ENCODE measurements at places on chromosomes 1 and 21.
A peak's percentile ranks its signal among the peaks of the same experiment; 100 is the strongest.

DNA sequence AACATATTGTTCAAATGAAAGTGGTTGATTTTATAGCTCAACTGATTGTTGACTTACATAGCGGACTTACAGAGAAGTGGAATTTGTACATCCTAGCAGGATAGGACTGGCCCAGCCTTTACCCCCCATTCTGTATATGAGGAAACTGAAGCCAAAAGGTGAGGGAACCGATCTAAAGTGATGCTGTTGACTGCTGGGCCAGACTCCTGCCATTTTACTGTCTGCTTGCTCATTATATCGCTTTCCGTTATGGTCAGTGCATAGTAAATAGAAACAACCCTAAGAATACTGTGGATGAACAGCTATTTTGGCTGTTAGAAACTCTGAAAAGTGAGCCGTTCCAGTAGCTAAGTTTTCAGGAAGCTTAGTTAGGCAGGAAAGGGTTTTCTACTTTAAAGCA lies 31.9 kb downstream of the PRDM2 start:
- no peak for DNase-seq

GRCh38 chr1:43957407-43958040 lies 10.8 kb downstream of the IPO13 start:
- DNase-seq: no peak

DNA sequence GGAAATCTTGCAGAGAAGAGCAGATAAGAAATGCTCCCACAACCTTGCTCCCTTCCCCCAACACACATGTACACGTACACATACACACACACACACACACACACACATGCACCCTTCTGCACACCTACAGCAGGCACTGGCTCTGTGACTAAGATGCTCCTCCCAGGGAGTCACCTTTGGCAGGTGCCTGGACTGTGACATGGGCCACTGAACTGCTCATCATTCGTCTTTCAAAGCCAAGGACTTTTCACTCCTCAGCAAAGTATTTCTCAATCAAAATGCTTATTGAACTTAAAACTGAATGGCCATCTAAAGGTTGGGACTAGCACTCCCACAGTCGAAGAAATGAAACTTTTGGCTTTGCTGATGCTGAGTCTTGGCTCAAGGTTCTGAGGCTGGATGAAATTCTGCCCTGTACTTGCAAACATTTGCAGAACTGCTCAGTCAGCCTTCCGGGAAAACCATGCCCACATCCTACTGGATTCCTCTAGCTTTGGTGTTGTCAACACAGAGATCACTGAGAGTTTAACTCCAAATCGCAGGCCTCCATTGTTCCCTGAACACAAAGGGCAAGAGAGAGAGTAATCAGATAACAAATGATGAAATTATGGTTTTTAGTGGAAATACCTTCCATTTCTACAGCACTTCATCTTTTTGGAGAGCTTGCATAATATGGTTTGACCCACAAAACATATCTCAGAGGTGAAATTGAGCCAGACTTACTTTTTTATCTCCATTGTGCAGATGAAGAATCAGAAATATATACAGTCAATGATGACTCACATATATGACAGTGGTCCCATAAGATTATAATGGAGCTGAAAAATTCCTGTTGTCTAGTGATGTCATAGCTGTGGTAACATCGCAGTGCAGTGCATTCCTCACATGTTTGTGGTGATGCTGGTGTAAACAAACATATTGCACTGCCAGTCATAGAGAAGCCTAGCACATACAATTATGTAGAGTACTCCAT lies 72.4 kb upstream of the BCAR3 start:
- no peak for DNase-seq

DNA sequence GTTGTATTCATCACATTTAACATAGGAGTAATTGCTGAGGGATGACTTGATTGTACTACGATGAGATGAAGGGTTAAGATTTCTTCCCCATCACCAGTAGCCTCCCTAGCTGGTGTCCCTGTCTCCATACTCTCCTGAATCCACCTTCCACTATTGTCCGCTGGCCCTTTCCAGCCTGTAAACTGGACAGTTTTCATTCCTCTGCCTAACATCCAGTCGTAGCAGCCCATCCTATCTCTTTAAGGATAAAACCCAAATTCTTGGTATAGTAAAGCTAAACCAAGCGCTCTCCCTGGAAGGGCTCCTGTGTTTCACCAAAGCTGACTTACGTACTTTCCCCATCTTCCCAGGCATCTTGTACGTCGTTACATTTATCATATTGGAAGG lies 670 bp downstream of the COX20 start:
- no peak for DNase-seq

- peak; percentile 17 for DNase-seq
These were observed 212.8 kb upstream of the RAB4A start for GRCh38 chr1:229058111-229058561.

DNA sequence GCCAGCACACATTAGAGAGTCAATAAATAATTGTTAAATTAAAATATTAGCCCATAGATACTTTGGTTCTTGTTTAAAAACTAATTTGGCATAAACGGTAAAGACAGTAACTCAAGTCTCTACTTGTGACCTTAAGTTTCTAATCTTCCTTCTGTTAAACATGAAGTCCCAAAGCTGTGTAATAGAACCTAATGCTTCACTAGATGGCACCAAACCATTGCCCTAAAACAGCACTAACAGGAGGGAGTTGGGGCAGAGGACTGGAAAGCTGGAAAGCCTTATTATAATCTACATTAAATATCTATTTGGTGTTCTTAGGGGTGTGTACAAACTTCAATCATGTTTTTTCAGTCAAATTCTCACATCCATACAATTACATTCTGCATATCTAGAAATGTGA lies 176.7 kb downstream of the OLFM3 start:
- no peak for DNase-seq

DNA sequence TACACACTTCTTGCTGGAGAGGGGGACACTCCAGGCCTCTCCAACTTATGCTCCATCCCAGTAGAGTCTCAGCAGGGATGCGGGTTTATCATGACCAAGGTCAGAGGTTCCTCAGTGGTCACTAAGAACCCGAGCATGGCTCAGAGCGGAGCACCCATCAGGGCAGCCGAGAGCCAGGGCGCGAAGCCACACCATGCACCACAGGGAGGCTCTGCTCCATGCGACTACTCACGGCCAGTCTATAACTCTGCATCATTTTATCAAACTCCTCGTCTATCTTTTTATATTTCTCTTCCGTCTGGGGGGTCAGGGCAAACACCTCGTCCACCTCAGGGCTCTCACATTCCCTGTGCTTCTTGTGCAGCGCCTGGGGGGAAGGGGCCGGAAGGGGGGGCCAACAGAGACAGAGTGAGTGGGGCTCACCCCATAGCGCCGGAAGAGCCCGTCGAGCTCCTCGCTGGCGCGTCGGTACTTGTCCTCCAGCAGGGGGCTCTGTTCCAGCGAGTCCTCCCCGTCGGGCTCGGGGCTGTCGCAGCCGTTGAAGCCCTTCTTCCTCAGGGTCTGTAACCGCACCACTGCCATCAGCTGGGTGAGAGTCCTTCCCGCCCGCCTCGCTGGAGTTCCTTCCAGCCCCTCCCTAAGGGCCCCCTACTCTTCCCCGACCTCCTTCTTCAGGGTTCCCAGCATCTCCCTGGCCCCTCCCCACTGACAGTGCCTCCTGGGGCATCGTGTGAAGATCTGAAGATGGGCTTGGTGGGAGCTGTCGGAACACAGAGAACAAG lies 20.0 kb downstream of the MEF2D start:
- DNase-seq: peak; percentile 70

DNA sequence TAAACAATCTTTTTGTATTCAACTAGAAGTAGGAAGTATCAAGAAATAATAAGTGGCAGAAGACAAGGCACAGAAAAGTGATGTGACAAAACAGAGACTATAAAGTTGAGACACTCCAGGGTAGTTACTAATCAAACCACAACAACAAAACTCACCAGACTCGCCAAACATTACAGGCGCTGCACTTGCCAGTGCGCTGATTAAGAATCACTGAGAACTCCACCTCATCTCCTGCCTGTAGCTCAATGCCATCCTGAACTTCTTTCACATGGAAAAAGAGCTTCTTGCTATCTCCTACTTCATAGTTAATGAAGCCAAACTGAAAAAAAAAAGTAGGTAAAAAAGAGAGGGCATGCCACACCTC lies 2.8 kb upstream of the NRAS start:
- DNase-seq: no peak

DNA sequence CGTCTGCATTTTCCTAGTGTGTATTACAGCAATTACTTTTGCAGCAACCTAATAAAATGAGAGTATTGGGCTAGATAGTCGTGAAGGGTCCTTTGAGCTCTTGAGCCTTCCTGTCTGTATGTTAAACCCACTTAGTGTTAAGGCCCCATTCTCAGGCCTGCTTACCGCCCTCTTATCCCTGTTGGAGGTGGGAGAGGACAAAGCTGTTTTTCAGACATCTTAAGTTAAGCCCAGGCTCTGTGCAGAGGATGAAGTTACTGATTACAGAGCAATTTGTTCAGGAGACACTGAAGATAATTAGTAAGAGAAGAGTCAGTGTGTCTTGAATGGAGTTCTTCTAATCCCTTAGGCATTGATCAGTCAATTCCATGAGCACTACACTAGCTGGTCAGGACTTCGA lies 114.6 kb downstream of the UCK2 start:
- DNase-seq: no peak

- no peak for DNase-seq
These were observed 17.7 kb downstream of the PLA2G5 start for GRCh38 chr1:20087668-20088067.

- no peak for DNase-seq
These were observed 17.0 kb upstream of the STUM start for GRCh38 chr1:226531360-226532093.

GRCh38 chr1:2789164-2789985 lies 12.1 kb downstream of the TTC34 start:
- no peak for DNase-seq

DNA sequence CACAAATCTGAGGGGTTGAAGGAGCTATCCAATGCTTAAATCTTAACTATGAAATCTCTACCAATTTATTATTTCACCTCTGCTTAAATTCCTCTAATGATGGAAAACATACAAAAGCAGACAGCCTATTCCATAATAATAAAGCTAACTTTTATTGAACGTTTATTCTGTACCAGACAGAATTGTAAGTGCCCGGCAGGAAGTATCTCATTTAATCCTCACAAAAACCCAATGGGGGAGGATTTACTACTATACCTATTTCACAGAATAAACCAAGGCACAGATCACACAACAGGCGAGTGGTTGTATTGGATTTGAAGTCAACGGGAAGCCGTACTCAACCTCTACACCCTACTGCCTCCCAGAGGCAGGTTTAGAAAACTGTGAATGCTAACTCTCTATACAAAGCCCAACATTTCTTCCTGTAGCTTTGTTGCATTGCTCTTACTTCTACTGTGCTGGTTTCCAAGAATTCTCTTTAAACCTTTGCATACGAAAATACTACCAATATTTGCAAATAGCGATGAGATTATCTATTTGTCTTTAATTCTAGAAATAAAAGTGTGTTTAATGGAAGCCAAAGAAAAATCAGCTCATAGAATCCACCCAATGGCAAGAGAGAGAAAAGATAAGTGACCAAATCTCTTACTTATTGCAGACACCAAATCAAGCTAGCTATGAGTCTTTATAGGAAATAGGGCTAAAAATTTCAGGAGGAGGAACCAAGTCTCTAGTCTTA lies 33.5 kb upstream of the C1orf53 start:
- DNase-seq: peak; percentile 26

DNA sequence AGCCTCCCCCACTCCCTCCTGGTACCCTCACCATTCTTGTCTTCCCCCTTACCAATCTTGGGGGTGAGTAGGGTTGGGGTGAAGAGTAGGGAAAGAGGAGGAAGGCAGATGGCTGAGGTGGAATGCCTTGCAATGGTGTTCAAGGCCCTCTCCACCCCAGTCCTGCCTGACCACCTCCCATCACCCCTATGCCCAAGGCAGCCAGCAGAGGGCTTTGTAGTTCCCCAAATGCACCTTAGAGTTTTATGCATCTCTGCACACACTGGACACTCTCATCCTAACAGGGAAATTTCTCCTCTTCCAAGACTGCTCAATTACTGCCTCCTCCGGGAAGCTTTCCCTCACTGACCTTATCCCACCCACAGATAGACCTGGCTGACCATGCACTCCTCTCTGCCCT lies 15.4 kb downstream of the KIF17 start:
- DNase-seq: no peak

DNA sequence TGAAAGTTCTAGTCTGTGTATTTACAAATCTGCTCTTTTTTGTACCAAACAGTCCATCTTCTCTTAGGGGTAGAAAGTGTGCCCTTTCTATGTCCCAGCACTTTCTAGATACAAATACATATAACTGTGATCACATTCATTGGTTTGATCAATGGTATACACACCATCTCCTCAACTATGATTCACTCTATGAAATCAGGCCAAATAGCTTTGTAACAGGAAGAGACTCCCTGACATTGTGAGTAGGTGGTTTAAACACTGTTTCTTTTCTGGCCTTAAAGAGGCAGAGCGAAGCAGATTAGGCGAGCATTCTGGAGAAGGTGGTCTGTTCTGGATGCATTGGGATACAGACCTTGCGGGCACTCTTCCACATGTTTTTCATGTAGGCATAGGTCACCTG lies 39.3 kb upstream of the EXOSC10 start:
- DNase-seq: no peak

- no peak for DNase-seq
These were observed 6.8 kb downstream of the PSMB4 start for GRCh38 chr1:151406176-151406575.

- no peak for DNase-seq
These were observed 46.7 kb upstream of the KLHDC7A start for GRCh38 chr1:18434041-18434440.

GRCh38 chr1:27303509-27303908 lies 18.5 kb upstream of the TMEM222 start:
- no peak for DNase-seq

DNA sequence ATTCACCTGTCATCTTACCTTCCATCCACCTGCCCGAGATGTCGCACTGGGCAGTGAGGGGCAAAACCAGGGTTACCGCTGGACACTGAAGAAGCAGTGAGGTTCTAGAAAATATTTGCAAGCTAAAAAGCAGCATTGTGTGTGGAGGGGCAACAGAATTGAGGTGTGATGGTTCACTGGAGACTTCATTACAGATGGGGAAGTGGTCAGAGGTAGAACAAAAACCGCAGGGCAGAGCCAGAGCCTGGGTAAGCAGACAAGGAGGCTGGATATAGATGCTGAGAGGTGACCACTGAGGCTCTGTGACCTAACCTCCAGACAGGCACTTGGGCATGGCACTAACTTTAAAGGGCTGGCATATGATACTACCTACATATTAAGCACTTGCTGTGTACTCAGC lies 363.9 kb upstream of the PROX1 start:
- no peak for DNase-seq

DNA sequence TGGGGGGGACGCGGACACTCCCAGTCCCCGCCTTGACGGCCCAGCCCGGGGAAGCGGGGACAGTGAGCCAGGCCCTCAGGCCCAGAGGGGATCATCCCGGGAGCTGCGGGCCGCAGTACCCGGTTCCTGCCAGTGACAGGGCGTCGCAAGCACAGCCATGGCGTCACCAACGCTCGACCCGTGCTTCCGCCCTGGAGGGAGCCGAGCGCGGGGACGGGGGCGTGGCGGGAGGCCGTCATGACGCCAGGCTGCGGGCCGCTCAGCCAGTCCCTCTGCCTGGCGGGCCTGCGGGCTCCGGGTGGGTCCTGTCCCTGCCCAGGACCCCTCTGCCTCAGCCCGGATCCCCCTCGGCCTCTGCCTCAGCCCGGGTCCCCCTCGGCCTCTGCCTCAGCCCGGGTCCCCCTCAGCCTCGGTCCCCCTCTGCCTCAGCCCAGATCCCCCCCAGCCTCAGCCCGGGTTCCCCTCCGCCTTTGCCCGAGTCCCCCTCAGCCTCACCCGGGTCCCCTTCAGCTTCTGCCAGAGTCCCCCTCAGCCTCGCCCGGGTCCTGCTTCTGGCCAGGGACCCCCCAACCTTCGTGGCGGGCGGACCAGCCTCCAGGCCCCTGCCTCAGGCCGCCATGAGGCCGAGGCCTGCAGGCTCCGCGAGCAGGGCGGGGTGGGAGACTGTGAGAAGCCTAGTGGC lies 2.3 kb upstream of the SLC2A5 start:
- DNase-seq: no peak
